ENCODE measurements at places on chromosomes 1 and 21.

GRCh38 chr1:46525253-46525983 is 26.0 kb downstream of the KNCN start:
- DNase-seq = peak; percentile 72

GRCh38 chr1:2405588-2406295 is 6.6 kb downstream of the PEX10 start:
- no peak for DNase-seq

- no peak for DNase-seq
These were observed 717.9 kb downstream of the AMY1C start for GRCh38 chr1:104467590-104467989.

- DNase-seq = no peak
These were observed 663.0 kb downstream of the NPHP4 start for GRCh38 chr1:5329068-5329739.

DNA sequence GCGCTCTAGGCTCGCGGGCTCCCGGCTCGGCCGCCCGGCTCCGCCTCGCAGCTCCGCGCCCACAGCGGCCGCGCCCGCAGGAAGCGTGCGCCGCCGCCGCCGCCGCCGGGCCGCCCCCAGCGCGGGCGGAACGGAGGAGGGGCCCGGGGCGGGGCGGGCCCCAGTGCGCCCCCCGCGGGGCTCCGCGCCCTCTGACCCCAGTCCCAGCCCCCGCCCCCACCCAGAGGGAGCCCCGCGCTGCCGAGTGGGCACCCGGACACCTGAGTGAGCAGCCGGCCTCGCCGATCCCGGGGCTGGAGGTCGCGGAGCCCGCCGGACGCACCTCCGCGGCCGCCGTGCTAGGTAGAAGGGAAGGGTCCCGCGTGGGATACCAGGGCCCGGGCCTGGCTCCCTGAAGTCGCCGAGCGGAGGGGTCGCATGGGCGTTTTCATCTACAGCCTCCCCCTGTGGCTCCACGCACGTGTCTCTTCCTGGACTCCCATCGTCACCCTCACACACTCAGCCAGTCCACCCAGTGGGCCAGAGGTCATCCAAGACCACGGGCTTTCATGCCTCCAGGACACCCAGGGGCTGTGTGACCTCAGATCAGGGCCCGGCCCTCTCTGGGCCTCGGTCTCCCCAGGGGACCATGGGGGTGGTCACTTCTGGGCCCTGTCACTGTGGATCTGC is at the start of gene SDC3:
SDC3 (minus strand) TSS at position 63 of the 669 bp plus-strand sequence. CDS start 172 bp downstream, outside the sequence.
- peak; percentile 69 for DNase-seq

- DNase-seq = no peak
These were observed 20.3 kb downstream of the RSPH1 start for GRCh38 chr21:42475526-42476387.

GRCh38 chr1:182348961-182349747 is 42.4 kb downstream of the GLUL start:
- no peak for DNase-seq

- DNase-seq = peak; percentile 40
These were observed 27.2 kb upstream of the PSMB2 start for GRCh38 chr1:35668506-35668905.

DNA sequence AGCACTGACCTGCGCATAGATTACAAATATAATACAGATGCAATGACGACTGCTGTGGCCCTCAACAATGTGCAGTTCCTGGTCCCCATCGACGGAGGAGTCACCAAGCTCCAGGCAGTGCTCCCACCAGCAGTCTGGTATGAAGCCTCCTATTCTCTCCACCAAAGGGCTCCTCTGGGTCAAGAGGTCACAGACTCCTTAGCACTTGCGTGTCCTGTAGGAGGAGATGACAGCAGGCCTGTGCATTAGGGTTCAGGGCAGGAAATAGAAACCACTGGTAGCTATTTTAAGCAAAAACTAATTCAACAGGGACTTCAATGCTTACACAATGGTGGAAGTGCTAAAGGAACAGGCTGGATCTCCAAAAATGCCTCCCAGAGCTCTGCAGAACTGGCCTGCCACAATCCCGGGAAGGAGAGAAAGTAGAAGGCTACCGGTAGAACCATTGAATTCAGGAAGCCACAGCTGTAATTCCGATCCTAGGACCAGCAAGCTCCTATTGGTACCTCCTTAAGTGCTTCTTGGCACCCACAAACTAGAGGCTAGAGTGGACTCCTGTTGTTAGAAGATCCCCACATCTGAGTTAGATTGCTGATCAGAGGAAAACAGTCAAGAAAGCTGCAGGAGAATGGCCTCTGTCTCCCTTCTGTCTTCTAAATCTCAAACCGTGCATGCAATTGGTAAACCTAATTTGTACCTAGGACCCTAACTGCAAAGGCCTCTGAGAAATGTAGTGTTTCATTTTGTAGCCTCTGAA is 12.7 kb upstream of the DYNLT5 start:
- no peak for DNase-seq

GRCh38 chr1:101356604-101357443 is 120.0 kb downstream of the S1PR1 start:
- no peak for DNase-seq

DNA sequence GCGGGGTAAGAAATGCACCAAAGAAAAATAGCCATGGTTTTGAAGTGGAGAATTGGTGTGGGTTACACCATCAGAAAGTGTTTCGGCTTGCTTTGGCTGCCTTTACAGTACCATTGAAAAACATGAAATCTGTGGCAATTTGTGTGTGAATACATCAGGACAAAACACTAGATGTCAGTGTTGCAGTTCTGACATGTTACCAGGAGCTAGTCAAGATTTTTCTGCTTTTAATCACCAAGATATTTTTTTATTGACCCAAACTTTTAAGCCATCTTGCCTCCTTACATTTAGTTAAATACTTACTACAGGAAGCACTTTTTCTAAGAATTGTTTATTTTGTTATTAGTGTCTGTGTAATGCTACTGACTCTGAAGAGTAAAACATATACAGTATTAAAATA is 14.3 kb downstream of the RRP15 start:
- peak; percentile 6 for DNase-seq

- DNase-seq = no peak
These were observed 11.4 kb upstream of the ATP13A2 start for GRCh38 chr1:17023102-17023501.

GRCh38 chr1:114319418-114319817 is 165.7 kb upstream of the SYT6 start:
- no peak for DNase-seq

- no peak for DNase-seq
These were observed 27.7 kb upstream of the RAP1A start for GRCh38 chr1:111591937-111592336.

DNA sequence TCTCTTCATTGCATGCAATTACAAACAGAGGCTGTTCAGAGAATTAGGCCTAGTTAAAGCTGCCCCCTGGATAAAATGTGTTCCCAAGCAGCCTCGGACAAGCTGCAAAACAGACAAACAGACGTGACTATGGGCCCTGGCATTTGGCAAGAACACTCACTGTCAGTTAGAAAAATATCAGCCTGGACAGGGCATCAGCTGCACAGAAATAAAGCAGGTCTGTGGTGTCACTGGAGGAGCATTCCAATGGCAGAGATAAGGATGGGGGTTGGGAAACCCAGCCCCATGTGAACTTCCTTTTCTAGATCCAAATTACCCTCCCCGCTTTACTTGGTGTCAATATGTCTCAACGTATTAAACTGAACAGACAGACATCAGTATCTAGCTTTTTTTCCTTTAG is 177.1 kb downstream of the GPATCH2 start:
- peak; percentile 42 for DNase-seq

DNA sequence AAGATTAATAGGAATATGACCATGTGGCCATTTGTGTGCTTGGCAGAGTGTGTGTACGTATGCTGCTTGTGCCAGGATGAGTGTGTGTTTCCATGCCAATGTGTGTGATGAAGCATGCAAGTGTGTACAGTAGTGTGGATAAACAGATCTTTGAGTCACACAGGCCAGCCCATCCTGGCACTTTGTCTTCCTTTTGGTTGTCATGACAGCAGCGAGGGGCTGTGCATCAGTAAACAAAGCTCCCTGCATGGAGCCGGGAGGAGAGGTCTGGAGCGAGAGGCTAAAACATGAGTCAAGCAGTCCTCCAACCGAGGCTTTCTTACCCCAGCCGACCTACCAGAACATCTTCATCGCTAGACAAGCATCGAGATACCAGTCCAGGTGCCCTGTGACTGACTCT is 221.2 kb downstream of the CACNA1E start:
- DNase-seq = peak; percentile 58

DNA sequence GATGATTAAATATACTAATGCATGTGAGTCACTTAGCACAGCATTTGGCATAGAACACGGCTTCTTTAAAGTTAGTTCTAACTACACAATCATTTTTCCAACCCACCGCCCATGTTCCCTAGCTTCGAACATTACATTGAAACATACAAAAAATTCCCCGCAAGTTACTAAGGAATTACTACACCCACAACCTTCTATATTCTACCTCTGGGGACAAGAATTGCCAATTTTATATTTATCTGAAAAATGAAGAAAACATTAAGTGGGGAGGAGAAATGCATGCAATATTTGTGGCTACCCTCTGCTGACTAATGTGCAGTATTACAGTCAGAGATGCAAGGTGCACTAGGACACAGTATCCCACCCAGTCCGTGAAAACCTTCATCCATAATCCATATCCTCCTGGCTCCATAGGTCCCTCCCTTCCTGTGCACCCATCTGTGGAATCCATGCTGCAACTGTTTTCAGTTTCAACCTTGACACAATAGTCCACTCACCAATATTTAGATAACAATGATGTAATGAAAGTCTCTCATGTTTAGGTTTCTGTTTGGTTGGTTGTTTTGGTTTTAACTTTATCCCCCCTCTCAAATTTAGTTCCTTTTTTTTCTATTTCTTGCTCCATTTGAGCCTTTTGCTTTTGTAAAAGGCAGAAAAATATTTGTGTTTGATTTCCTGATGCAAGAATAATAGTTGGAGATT is 31.6 kb downstream of the RGS5 start:
- DNase-seq = no peak

- DNase-seq = peak; percentile 6
These were observed at the start of gene CD244 for GRCh38 chr1:160862203-160863060. Gene CD244 (minus strand): TSS chr1:160862887. CDS start chr1:160862677, 210 bp downstream.

- no peak for DNase-seq
These were observed 18.7 kb downstream of the AK4 start for GRCh38 chr1:65166572-65167305.

GRCh38 chr1:225565847-225566246 is 87.1 kb downstream of the ENAH start:
- DNase-seq = no peak

DNA sequence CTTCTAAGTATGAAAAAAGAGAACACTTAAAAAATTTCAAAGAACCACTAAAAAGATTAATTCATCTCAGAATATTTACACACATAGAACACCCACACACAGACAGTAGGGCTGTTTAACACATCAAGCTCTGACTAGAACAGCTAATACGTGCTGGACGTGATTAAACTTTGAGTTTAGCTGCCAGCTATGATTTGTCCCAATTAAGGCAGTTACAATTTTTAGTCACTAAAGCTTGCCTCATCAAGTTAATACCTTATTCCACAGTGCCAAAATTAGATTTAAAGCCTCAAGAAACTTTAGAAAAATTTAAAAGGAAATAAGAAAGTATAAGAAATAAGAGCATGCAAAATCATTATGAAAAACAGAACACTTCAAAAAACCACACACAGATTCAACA is 18.9 kb downstream of the SLC16A1 start:
- DNase-seq = no peak

DNA sequence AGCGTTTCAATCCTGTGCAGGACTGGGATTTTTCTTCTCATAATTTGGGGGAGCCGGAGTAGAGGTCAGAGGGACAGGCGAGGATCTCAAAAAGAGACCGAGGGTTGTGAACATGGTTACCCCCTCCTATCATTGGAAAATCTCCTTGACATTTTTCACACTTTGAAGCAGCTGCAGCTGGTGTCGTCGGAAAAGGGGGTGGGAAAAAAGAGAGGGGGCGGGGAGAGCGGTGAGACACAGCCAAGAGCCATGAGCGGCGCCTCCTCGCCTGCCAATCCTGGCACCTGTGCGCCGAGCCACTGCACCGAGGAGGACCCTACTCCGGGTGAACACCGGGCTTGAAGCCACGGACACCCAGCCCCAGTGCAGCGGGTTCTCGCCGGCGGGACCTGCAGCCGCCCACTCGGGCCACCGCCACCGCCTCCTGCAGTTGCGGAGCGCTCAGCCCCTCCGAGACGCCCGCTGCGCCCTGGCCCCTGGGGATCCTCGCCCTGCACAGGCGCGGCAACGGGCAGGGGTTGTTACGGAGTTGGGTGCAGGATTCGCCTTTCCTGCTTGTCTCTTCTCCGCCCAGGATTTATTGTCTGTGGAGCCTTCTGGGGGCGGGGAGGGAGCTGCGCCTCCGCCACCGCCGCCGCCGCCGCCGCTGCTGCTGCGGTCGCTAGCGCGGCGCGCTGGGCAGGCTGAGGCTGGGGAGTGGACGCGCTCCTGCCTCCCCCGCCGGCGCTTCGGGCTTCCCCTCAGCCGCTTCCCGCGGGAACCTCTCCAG is at the start of gene LRRC7:
LRRC7 (plus strand) TSS at position 271 of the 769 bp plus-strand sequence. CDS start 718 bp downstream, outside the sequence.
- DNase-seq = peak; percentile 90

DNA sequence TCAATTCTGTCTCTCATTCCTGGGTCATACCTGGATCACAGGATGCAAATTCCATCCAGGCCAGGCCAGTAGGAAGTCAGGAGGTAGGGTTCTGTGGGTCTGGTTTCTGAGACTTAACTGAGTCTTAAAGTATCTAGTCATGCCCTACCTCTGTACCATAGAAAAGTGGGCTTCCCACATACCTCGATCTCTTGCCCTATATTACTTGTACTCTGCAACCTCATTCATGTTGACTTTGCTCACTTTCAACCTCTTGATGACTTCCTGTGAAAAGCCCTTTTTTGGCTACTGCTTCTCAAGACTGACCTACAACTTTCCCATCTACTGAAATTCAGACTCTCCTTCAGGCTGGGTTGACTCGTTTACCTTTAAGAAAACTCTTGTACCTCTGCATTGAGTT is 128.9 kb upstream of the C8B start:
- DNase-seq = no peak

DNA sequence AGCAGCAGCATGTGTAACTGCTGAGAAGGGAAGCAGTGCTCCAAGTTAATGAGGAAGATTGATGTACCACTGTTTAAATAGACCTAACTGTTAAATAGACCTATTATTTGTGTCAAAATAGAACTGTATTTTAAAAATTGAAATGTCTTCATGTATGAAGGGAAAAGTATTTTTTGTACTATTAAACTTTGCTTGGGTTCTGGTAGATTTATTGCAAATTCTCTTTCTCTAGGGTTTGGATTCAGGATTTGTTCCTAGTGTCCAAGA is 128.3 kb downstream of the OSBPL9 start:
- DNase-seq = no peak

- no peak for DNase-seq
These were observed 38.0 kb downstream of the TMEM50B start for GRCh38 chr21:33441489-33442477.

GRCh38 chr1:26500488-26501175 is 28.4 kb downstream of the HMGN2 start:
- DNase-seq = peak; percentile 94

DNA sequence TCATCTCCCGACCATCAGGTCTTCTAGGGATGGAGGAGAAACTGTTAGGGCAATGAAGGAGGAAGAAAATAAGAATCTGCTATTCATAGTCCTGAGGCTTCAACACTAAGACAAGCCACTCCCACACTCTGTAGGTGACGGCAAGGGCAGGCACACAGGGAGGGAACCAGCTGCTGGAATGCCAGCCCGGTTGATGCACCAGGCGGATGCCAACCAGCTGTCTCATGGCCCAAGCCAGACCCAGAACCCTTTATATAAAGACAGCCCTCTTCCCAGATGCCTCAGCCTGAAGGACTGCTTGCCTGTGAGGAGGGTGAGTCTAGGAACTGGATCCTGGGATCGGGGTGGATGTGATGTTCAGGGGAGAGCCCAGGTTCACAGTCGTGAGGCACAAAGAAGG is at the start of gene KPRP:
KPRP (plus strand) TSS at position 279 of the 400 bp plus-strand sequence. CDS start 1,564 bp downstream, outside the sequence.
- no peak for DNase-seq
